Activated CD4-positive, alpha-beta memory T cell treated with anti-CD3 and anti-CD28 coated beads for 36 hours (primary cell): ENCODE measurements at places on chromosomes 7 and 10. TPM values are rescaled to one million over a fixed set of nuclear protein-coding genes. Genes with fewer than 3 reads are reported as not detected.

DNA sequence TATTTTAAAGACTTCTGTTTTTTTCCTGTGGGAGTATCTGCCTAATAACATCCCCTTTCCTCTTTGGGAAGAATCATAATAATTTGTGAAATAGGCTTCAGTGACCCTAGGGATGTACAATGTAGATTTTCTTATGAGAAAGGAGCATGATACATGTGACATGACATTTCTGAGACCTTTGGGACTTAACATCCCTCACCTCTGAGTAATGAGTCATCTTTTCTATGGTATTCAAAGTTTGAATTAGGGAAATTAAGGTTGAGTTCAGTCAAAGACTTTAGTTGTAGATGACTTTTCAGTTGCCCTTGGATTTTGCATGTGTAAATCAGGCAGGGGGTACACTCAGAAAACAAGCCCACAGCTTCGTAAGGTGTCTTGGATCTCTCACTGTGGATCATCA, 14.3 kb downstream of the GRK5 start:
- no peak for DNase-seq
- peak overlapping the region; percentile 54 for H3K27ac ChIP-seq

- H3K4me3 ChIP-seq, result no peak overlapping the region
- H3K36me3 ChIP-seq, result peaks cover 6% of the 10 kb centered on the region
- peaks cover 14% of the 10 kb centered on the region for H3K4me1 ChIP-seq
- DNase-seq, result no peak
Observed at GRCh38 chr10:102603946-102604345, 40.3 kb upstream of the TRIM8 start.

DNA sequence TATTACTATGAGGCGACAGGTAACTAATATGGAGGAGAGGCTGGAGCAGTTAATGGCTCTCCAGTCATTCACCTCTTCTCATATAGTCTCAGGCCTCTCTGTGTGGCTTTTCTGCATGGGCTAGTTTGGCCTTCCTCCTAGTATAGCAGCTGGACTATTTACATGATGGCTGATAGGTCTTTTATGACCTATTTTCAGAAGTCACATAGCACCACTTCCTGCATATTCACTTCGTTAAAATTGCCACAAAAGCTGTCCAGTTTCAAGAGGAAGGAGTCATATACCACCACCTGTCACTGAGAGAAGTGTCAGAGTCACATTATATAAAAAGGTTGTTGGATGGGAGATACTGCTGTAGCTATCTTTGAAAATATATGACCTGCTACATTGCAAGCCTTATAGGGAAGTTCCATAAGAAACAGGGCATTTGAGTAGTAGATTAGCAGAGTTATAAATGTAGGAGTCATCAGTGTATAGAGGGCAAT, 8.0 kb upstream of the DMTF1 start:
- H3K27me3 ChIP-seq, result peaks cover 5% of the 10 kb centered on the region
- no peaks in the 10 kb centered on the region for H3K4me1 ChIP-seq
- H3K36me3 ChIP-seq, result no peaks in the 10 kb centered on the region

GRCh38 chr10:61942604-61943461, 41.3 kb downstream of the ARID5B start:
- no peaks in the 10 kb centered on the region for H3K27me3 ChIP-seq
- H3K4me1 ChIP-seq, result peaks cover 67% of the 10 kb centered on the region
- peak overlapping the region; percentile 92 for H3K27ac ChIP-seq
- peak; percentile 37 for DNase-seq

DNA sequence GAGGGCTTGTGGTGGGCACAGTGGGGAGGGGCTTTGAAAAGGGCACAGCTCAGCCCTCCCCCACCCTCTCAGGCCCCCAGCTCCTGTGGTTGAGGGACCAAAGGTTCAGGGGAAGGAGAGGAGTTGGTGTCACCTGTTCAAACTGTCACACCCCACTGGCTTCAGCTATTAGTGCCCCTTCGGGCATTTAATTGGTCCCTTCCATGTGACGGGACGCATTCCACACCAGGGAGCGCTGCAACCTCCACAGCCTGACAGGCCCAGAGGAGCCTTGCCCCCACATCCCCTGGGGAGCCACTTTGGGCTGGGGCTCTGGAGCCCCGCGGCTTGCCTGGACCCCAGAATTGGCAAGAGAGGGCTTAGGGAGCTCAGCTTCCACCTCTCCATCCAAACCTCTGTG, 75.7 kb downstream of the C10orf105 start:
- no peak overlapping the region for H3K27ac ChIP-seq
- H3K4me3 ChIP-seq, result no peak overlapping the region
- no peaks in the 10 kb centered on the region for H3K36me3 ChIP-seq
- H3K27me3 ChIP-seq, result no peaks in the 10 kb centered on the region

- peaks cover 5% of the 10 kb centered on the region for H3K36me3 ChIP-seq
- peaks cover 13% of the 10 kb centered on the region for H3K4me1 ChIP-seq
- no peaks in the 10 kb centered on the region for H3K27me3 ChIP-seq
- peak overlapping the region; percentile 89 for H3K4me3 ChIP-seq
Observed at GRCh38 chr10:32446536-32447406, 831 bp downstream of the CCDC7 start.

- H3K27me3 ChIP-seq, result peaks cover 16% of the 10 kb centered on the region
- no peak overlapping the region for H3K27ac ChIP-seq
- no peaks in the 10 kb centered on the region for H3K4me1 ChIP-seq
- no peak overlapping the region for H3K4me3 ChIP-seq
Observed at GRCh38 chr7:54823776-54824175, 64.8 kb upstream of the SEC61G start.

DNA sequence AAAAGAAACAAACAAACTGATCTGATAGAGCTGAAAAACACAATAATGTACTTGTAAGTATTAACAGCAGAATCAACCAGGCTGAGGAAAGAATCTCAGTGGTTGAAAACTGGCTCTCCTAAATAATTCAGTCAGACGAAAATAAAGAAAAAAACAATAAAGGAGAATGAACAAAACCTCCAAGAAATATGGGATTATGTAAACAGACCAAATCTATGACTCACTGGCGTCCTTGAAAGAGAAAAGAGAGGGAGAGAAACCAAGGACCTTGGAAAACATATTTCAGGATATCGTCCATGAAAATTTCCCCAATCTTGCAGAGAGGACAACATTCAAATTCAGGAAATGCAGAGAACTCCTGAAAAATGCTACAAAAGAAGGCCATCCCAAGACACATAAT, 62.9 kb downstream of the FBXL13 start:
- H3K27ac ChIP-seq, result no peak overlapping the region
- no peaks in the 10 kb centered on the region for H3K4me1 ChIP-seq
- peaks cover 3% of the 10 kb centered on the region for H3K36me3 ChIP-seq
- no peaks in the 10 kb centered on the region for H3K27me3 ChIP-seq
- DNase-seq, result no peak
- H3K4me3 ChIP-seq, result no peak overlapping the region

DNA sequence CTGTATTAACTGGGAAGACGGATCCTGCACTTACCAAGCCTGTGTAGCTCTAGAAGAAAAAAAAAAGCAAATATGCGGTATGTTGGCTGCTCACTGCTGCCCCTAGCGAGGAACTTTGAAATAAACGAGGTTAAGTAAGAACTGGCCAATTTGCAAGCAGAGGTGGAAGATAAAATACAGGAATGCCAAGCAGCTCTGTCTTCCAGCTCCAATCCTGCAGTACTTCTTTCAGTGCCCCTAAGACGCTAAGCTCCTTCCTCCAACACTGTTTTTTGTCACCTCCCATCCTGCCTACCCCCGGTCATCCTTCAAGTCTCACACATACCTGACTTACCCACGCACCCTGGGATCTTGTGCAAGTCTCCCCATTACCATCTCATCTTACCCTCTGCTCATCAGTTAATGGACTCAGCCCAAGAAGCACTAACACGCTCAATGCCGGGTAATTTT, 809 bp downstream of the C10orf143 start:
- H3K4me3 ChIP-seq, result peak overlapping the region; percentile 88
- H3K4me1 ChIP-seq, result peaks cover 46% of the 10 kb centered on the region
- DNase-seq, result peak; percentile 71
- no peaks in the 10 kb centered on the region for H3K27me3 ChIP-seq

- no peak overlapping the region for H3K27ac ChIP-seq
- no peak overlapping the region for H3K4me3 ChIP-seq
- no peak for DNase-seq
- no peaks in the 10 kb centered on the region for H3K4me1 ChIP-seq
- no peaks in the 10 kb centered on the region for H3K36me3 ChIP-seq
Observed at GRCh38 chr7:106588422-106589197, 72.3 kb downstream of the CCDC71L start.

DNA sequence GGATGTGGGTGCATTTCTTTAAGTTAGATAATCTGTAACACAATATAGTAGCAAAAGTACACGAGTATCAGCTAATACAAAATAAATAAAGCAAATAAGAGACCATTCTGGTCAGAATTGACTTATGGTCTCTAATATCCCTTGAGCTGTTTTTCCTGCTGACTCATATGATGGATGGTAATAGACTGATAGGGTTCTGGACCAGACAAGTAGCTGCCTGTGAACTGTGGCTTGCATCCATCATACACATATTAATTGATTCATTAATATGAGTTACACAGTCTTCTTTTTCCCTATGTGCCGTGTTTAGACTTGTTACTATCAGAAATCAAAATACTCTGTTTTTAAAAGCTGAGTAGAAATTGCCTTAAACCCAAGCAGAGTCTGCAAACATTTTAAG, 762.8 kb downstream of the GATA3 start:
- H3K36me3 ChIP-seq, result no peaks in the 10 kb centered on the region
- H3K4me3 ChIP-seq, result no peak overlapping the region
- H3K27me3 ChIP-seq, result no peaks in the 10 kb centered on the region
- DNase-seq, result no peak
- no peaks in the 10 kb centered on the region for H3K4me1 ChIP-seq

DNA sequence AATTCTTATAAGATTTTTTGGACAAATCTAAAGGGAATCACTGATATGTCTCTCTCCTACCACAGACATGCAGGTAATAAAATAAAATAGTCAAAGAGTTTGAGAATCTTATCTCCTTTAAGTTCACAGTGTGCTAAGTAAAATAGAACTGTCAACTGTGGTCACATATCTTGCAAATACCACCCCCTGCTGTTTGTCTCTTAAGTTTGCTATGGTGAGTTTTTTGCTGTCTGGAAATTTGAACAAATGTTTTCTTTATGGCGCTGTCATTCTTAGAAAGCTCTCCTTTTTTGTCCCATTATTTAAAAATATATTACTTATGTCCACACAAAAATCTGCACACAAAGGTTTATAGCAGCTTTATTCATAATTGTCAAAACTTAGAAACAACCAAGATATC, 19.6 kb downstream of the GIMAP5 start:
- peak overlapping the region; percentile 93 for H3K27ac ChIP-seq
- peak overlapping the region; percentile 27 for H3K4me3 ChIP-seq
- peaks cover 53% of the 10 kb centered on the region for H3K4me1 ChIP-seq
- peaks cover 6% of the 10 kb centered on the region for H3K36me3 ChIP-seq

- no peaks in the 10 kb centered on the region for H3K36me3 ChIP-seq
- H3K4me1 ChIP-seq, result no peaks in the 10 kb centered on the region
- H3K27ac ChIP-seq, result no peak overlapping the region
Observed at GRCh38 chr10:89466599-89467035, 52.2 kb downstream of the IFIT5 start.

DNA sequence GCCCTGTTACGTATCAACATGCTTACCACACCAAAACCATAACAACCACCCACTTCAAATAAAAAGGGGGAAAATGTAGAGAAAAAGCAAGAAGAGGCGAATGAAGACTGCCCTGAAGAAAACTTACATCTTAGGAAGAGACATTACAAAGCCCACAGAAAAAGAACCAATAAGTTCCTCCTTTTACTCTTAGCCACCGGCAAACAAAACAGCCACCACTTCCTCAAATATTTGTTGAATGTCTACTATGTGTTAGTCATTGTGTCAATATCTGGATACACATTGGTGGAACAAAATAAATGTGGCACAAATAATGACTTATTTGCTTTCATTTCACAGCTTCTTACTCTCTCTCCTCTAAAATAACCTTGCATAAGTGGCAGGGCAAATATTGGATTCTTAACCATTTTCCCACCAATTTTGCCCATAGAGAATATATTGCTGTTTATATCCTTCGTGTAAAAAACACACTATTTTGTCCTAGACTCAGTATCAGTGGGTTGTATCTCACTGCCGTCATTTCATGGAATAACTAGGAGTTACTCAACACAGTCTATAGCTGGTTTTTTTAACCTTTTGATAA, 106.8 kb downstream of the ANK3 start:
- no peaks in the 10 kb centered on the region for H3K27me3 ChIP-seq
- H3K4me1 ChIP-seq, result peaks cover 11% of the 10 kb centered on the region
- H3K27ac ChIP-seq, result no peak overlapping the region
- DNase-seq, result no peak
- H3K36me3 ChIP-seq, result peaks cover 6% of the 10 kb centered on the region

- DNase-seq, result no peak
- no peak overlapping the region for H3K27ac ChIP-seq
- H3K36me3 ChIP-seq, result no peaks in the 10 kb centered on the region
- H3K4me1 ChIP-seq, result no peaks in the 10 kb centered on the region
- H3K4me3 ChIP-seq, result no peak overlapping the region
Observed at GRCh38 chr7:132148876-132149275, 427.4 kb downstream of the PLXNA4 start.

DNA sequence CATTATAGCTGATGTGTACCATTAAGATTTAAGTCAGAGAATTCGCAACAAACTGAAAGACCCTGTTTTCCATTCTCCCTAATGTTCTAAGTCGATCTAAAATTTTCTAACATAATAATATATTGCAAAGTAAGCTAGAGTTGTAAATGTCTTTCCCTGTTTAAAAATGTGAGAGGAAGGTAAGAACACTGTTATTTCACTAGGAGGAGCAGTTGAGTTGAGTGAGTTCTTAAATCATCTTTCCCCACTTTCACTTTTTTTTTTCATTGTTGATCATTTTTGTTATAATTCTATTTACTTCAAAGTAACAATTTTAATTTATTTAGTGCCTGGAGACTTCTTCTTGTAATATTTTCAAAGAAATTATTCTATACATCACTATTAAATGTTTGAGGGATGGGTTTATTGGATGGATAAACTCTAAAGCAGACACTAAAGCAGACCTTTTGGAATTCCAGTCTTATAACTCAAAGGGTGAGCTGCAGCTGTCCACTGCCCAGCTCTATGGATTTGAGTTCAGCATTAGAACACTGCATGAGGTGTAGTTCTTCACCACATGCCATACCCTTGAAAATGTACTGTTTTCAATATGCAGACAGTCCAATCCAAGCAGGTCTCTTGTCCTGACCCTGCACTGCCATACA, 181.3 kb upstream of the FZD1 start:
- no peaks in the 10 kb centered on the region for H3K27me3 ChIP-seq
- H3K4me1 ChIP-seq, result peaks cover 22% of the 10 kb centered on the region
- no peak overlapping the region for H3K4me3 ChIP-seq
- no peak for DNase-seq
- no peaks in the 10 kb centered on the region for H3K36me3 ChIP-seq

GRCh38 chr7:112371701-112372100, 78.6 kb upstream of the IFRD1 start:
- no peaks in the 10 kb centered on the region for H3K4me1 ChIP-seq
- H3K36me3 ChIP-seq, result no peaks in the 10 kb centered on the region
- DNase-seq, result no peak
- H3K4me3 ChIP-seq, result no peak overlapping the region
- no peaks in the 10 kb centered on the region for H3K27me3 ChIP-seq

- DNase-seq, result no peak
- no peaks in the 10 kb centered on the region for H3K27me3 ChIP-seq
- H3K4me3 ChIP-seq, result no peak overlapping the region
- H3K27ac ChIP-seq, result no peak overlapping the region
- peaks cover 14% of the 10 kb centered on the region for H3K4me1 ChIP-seq
Observed at GRCh38 chr10:88928254-88928653, 24.3 kb downstream of the ACTA2 start.

DMBT1 gene
- total RNA-seq, result not detected

RGR gene
- not detected for total RNA-seq

FZD8 gene
- total RNA-seq, result 0.45 TPM

ETV1 gene
- total RNA-seq, result 0.31 TPM

PRF1 gene
- 32.4 TPM for total RNA-seq

EPHB4 gene
- 2.8 TPM for total RNA-seq

MYPN gene
- total RNA-seq, result not detected

BRAT1 gene
- total RNA-seq, result 33.6 TPM

OR9A2 gene
- not detected for total RNA-seq

MYO3A gene
- total RNA-seq, result not detected

EPO gene
- not detected for total RNA-seq

BMPER gene
- total RNA-seq, result not detected
